ENCODE measurements at places on chromosomes 6 and 20.

DNA sequence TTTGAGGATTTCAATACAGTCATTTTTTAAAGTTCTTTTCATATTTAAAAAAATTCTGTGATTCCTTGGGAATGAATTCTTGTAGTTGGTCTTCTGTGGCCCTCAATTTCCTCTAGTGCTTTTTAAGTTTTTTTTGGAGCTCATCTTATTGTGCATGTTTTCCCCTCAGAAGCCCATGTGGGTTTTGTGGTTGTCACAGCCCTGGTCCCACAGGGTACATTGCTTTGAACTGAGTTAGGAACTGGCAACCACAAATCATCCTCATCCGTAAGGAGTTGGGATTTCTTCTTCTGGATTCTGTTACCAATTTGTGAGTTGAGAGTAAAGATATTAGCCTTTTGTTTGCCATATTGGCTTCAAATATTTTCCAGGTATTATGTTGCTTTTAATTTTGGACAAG is 89.9 kb downstream of the AKAP7 start:
- peaks cover 4% of the 10 kb centered on the region for H3K4me1 ChIP-seq
- H3K27me3 ChIP-seq = no peaks in the 10 kb centered on the region
- H3K36me3 ChIP-seq = peaks cover 10% of the 10 kb centered on the region
- H3K4me3 ChIP-seq = no peak overlapping the region

- DNase-seq = no peak
- H3K27ac ChIP-seq = no peak overlapping the region
- H3K4me3 ChIP-seq = no peak overlapping the region
- no peaks in the 10 kb centered on the region for H3K27me3 ChIP-seq
Observed at GRCh38 chr6:38001386-38001785, 181.9 kb downstream of the ZFAND3 start.

GRCh38 chr6:12467706-12468670 is 177.8 kb downstream of the EDN1 start:
- no peak for DNase-seq
- no peak overlapping the region for H3K27ac ChIP-seq
- H3K4me1 ChIP-seq = no peaks in the 10 kb centered on the region
- no peaks in the 10 kb centered on the region for H3K27me3 ChIP-seq

- peaks cover 21% of the 10 kb centered on the region for H3K4me1 ChIP-seq
- H3K36me3 ChIP-seq = peaks cover 3% of the 10 kb centered on the region
- no peak overlapping the region for H3K4me3 ChIP-seq
- no peak for DNase-seq
Observed at GRCh38 chr20:2798095-2798805, 2.2 kb downstream of the CPXM1 start.

- H3K27me3 ChIP-seq = no peaks in the 10 kb centered on the region
- H3K27ac ChIP-seq = no peak overlapping the region
- no peak for DNase-seq
- H3K36me3 ChIP-seq = no peaks in the 10 kb centered on the region
Observed at GRCh38 chr20:19375395-19375794, 163.0 kb downstream of the SLC24A3 start.

DNA sequence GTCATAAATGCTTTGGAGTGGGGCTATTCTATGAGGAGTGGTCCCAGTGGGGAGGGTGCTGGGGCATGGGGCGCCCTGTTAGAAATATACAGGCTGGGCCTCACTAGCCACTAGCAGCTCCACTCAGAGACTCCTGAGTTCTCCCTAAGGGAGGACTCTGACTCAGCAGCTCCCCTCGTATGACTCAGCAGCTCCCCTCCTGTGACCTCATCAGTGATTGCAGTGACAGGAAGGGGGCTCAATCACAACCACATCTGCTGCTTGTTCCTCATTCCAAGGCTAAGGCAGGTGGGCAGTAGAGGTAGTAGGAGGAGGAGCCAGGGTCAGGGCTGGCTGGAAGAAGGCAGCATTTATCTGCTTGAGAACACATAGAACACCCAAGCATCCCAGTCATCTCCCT is 73.7 kb downstream of the PRND start:
- H3K36me3 ChIP-seq = peaks cover 76% of the 10 kb centered on the region
- no peaks in the 10 kb centered on the region for H3K27me3 ChIP-seq
- H3K27ac ChIP-seq = peak overlapping the region; percentile 72
- DNase-seq = no peak
- peaks cover 24% of the 10 kb centered on the region for H3K4me1 ChIP-seq

DNA sequence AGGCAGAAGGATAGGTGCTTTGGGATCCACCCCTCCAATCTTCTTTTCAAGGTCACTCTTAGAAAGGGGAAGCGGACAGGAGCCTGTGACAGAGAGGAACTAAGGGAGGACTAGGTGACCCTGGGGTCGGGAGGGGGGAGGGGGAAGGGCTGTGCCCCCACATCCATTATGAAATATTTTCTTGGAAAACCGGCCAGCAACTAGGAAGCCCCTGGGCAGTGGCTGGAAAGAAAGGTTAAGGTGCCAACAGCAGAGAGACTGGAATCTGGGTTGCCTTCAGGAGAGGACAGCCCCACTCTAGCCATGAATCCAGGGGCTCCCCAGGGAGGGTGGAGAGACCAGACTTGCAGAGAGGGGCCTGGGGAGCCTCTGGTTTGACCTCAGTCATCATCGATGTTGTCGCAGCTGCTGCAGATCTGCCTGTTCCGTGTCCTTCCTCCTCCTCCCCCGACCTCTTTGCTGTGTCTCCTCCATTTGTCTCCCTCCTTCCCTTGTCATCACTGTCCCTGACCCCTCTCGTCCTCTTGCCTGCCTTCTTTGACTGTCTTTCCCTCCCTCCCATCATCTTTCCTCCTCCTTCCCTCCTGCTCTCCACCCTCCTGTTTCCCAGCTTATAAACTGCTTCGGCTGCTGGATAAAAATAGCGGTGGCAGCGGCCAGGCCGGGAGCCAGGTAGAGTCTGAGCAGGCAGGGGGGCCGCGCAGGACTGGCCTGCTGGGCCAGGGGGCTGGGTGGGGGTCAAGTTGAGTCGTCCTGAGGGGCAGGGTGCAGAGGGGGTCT is 3.2 kb downstream of the SLC29A1 start:
- no peak overlapping the region for H3K4me3 ChIP-seq
- H3K27me3 ChIP-seq = peaks cover 3% of the 10 kb centered on the region

DNA sequence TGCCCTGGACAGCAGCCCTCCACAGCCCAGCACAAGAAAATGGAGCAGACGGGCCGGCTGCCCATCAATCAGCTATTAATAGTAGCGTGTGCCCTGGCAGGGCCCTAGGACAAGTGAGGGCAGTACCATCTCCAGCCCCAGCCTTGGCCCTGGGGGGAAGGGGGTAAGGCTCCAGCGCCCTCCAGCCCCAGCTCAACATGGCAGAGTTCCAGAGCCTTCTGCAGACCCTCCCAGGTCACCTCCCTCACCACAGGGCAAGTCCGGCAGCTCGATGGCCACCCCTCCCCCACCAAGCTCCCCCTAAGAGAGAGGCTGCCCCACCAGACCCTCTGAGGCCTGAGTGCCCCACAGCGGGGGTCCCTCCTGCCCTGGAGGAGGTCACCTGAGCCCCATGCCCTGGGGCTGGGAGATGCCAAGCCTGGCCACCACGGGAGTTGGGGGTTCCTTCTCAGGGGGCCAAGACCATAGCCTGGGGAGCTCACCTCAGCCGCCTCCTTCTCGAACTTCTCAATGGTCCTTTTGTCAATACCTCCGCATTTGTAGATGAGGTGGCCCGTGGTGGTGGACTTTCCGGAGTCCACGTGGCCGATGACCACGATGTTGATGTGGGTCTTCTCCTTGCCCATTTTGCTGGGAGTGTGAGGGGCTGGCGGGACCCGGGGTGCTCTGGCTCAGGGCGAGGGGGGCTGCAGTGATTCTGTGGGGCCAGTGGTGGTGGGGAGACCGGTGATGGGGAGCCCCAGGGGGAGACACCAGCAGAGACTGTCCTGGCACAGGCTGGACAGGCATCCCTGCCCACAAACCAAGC is 1.5 kb downstream of the EEF1A2 start:
- peaks cover 25% of the 10 kb centered on the region for H3K27me3 ChIP-seq
- no peak for DNase-seq
- H3K27ac ChIP-seq = no peak overlapping the region
- H3K4me3 ChIP-seq = peak overlapping the region; percentile 32
- H3K4me1 ChIP-seq = peaks cover 2% of the 10 kb centered on the region

DNA sequence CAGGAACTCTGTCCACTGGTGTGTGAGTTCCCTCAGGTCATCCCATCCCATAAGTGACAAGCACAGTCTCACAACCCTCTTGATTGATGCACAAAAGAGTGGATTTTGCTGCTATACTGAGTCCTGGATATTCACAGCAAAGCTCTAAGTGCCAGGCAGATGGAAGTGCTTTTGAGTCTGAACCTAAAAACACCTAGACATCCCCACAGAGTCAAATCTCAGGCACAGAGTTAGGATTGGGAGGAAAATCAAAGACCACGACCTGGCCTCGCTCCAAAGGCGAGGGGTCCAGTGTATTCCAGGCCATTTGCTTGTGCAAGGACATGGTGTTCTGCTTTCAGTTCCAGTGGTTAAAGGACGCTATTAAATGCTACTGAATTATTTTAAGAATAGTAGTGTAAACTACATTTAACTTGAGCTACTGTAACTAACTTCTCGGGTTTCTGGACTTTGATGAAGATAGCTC is 56.8 kb downstream of the RREB1 start:
- H3K4me3 ChIP-seq = no peak overlapping the region
- peaks cover 2% of the 10 kb centered on the region for H3K36me3 ChIP-seq
- DNase-seq = no peak

GRCh38 chr20:31954500-31954899 is 2.7 kb upstream of the PDRG1 start:
- peaks cover 15% of the 10 kb centered on the region for H3K4me1 ChIP-seq
- peaks cover 12% of the 10 kb centered on the region for H3K27me3 ChIP-seq
- H3K27ac ChIP-seq = no peak overlapping the region
- no peak for DNase-seq

DNA sequence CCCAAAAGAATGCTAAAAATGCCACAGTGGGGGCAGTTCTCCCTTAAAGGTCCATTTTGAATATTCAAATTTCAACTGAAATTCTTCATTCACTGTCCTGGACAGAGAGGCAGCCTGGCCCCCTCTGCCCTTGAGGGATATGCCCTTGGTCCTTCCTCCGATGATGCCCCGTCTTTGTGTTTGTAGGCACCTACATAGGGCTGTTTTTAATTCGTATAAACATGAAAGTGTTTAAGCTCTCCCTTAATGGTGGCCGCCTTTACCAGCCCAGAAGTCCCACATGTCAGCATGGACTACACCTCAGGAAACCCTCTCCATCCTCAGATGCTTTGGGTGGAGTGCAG is 70.2 kb downstream of the SSR1 start:
- H3K27ac ChIP-seq = no peak overlapping the region
- H3K27me3 ChIP-seq = no peaks in the 10 kb centered on the region
- H3K4me1 ChIP-seq = peaks cover 16% of the 10 kb centered on the region
- no peak for DNase-seq

DNA sequence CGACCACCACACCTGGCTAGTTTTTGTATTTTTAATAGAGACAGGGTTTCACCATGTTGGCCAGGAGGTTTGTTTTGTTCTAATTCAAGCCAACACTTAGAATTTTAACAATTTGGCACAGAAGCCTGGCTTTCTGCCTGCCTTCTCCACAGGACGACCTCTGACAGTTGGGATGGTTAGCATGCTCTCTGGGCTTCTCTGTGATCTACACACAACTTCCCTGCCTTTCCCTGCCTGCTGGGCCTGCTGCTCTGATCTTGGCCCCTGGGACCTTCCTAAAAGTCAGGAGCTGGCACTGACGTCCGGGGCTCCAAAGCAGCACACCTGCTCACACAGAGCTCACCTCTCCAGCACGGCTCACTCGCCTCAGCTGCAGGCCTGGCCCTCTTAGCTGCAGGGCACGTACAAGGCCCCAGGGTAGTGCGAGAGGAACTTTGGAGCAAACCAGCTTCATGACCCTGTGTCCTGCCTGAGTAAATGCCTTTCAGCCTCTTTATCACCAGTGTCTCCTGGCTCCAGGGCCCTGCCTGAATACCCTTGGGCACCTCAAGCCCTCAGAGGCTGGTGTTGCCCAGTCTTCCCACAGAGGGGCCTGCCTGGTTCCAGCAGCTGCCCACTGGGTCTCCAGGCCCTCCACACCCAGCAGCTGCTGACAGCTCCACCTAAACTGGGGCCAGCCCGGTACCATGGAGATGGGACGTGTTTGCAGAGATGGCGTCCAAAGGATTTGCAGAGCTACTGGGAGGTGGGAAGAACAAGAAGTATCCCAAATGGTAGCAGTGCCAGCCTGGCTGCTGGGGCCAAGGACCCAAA is 96.0 kb downstream of the PSMB1 start:
- H3K4me1 ChIP-seq = peaks cover 9% of the 10 kb centered on the region
- DNase-seq = no peak
- H3K27me3 ChIP-seq = peaks cover 4% of the 10 kb centered on the region
- H3K4me3 ChIP-seq = no peak overlapping the region

- no peak overlapping the region for H3K4me3 ChIP-seq
- H3K4me1 ChIP-seq = no peaks in the 10 kb centered on the region
- peaks cover 3% of the 10 kb centered on the region for H3K27me3 ChIP-seq
- no peak for DNase-seq
- no peaks in the 10 kb centered on the region for H3K36me3 ChIP-seq
Observed at GRCh38 chr20:4613184-4613583, 108.5 kb upstream of the PRND start.

DNA sequence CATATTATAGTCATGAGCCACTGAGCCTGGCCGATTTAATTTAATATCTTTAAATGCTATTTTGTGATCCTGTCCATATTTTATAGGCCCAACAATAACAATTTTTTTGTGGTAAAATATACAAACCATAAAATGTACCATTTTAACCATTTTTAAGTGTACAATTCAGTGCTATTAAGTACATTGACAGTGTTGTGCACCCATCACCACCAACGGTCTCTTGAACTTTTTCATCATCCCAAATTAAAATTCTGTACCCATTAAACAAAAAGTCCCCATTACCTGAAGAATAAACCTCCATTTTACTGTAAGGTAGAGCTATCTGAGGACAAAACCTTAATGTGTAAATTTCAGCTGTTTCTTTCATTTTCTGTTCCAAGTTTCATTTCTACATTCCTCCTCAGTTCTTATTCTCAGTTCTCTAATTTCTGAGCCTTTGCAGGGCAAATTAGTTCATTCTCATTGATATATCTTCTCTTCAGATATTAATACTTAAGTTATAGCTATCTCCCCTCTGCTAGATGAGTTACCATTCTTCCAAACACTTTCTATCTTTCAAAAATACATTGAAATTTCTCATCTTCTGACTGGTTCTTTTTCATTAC is 10.3 kb downstream of the MTO1 start:
- no peaks in the 10 kb centered on the region for H3K27me3 ChIP-seq
- DNase-seq = no peak
- peaks cover 61% of the 10 kb centered on the region for H3K36me3 ChIP-seq

DNA sequence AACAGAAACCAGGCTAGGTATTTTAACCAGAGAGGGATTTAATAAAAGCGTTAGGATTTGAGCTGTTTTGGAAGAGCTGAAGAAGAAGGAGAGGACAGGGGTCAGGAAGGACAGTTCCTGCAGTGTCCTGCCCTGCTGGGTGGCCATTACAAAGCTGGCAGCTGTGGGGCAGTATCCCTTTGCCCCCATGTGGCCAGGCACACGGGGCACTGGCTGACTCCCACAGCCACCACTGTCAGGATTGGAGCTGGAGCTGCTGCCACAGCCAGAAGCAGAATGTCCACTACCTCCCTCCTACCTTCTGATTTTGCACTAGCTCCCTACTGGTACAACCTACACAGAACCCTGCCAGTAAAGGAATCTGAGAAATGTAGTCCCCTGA is 46.5 kb downstream of the SLC22A3 start:
- peaks cover 7% of the 10 kb centered on the region for H3K4me1 ChIP-seq
- DNase-seq = peak; percentile 32
- H3K27ac ChIP-seq = no peak overlapping the region
- no peaks in the 10 kb centered on the region for H3K36me3 ChIP-seq
- H3K27me3 ChIP-seq = peaks cover 6% of the 10 kb centered on the region
